ENCODE measurements at places on chromosomes 12 and 14.

- DNase-seq, result peak; percentile 35
Measured at GRCh38 chr14:75307700-75308379, 29.2 kb downstream of the FOS start.

- no peak for DNase-seq
Measured at GRCh38 chr14:75822522-75823141, 159.2 kb downstream of the TGFB3 start.

GRCh38 chr14:78398216-78398615, 228.0 kb downstream of the NRXN3 start:
- no peak for DNase-seq

DNA sequence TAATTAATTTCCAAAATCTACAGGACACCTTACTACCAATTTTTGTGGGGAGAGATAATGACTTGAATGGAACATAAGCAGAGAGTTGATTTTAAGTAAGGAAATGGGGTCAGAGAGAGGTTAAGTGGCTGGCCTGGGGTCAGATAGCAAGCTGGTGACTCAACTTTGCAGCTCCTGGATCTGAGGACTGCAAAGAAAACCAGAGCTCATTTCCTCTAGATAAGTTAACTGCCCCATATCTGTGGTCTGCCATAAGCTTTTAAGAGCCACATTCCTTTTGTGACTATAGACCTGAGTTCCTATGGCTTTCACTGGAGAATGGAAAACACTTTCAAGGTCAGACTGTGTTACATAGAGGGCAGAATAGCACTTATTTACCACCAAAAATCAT, 201.2 kb upstream of the PRICKLE1 start:
- no peak for DNase-seq

GRCh38 chr12:100942984-100943749, 148.6 kb downstream of the ANO4 start:
- DNase-seq, result no peak

- no peak for DNase-seq
Measured at GRCh38 chr14:100504372-100505078, 82.7 kb downstream of the BEGAIN start.

DNA sequence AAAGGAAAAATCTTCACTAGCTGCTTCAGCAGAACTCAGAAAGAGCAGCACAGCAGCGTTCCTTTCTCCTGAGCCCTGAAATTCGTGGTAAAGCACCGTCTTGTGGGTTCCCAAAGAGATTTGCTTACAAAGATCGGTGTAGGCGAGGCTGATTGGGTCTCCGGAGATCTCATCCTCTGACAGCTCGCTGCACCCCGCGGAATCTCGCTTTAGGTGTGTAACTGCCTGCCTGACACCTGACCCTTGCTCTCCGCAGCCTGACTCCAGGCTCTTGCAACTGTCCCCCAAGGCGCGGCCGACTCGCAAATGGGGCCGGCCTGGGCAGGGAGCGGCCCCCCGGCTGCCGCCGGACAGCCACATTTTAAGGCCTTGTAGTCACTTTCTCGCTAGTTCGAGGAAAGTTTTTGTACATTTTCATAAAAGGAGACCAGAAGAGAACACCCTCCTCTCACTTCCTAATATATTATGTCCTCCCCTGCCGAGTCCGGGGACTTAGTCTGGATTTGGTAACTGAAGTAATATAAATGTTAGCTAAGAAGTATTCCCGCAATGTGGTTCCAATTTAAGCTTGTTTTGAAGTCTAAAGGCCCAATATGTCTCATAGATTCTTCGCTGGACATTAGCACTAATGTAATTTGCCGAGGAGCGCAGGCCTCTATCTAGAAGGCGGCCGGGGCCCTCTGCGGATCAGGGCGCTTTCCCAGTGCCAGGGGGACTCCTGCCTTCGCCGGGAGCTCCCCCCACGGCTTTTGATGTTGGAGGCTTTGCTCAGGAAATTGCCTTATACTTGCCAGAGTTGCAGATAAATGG, 177.3 kb upstream of the CDKN3 start:
- no peak for DNase-seq

DNA sequence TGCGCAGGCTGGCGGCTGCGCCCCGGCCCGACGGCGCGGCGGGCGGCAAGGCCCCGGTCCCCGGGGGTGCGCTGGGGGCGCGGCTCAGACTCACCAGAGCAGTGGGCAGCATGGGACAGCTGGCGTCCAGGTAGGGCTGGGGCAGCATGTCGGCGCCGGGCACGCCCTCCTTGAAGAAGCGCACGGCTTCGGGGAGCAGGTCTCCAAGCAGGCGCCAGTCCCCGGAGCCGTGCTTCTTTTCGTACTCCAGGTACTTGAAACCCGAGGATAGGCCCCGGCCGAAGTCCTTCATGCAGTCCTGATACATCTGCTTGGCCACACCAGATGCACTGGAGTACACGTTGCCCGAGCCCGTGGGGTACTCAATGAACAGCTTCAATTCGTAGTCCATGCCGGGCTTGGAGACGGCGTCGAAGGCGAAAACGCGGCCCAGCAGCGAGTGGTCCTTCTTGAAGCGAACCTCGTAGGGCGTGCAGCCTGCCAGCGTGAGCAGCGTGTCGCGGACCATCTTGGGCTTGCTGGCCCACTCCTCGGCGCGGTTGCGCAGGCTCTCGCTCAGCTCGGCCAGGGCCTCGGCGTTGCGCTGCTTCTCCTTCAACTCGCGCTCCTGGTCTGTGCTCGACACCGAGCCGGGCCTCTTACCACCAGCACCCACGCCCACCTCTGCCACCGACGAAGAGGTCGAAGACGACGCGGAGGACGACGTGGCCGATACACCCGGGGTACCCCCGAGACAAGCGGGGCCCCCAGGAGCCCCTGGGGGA, 2.2 kb downstream of the IRF2BPL start:
- no peak for DNase-seq

- DNase-seq, result no peak
Measured at GRCh38 chr14:60184905-60185555, 19.8 kb upstream of the DHRS7 start.

DNA sequence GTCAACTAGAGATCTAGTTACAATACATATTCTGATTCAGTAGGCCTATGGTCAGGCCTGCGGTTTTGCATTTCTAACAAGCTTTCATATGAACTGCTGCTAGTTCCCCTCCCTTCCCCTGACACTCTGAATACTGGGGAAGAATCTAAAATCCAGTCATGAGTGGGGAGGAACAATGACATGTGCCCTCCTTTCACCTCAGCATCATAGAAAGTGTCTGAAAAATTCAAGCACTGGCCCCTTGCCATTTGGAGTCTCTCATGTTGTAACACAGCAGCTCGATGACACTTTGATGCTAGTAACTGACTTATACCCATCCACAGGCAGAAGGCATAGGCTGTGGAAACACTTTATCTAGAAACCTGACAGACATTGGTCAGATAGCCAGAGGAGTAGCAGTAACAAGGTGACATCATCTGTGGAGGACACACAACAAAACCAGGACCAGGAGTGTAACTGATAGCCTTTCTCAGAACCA, 161.9 kb upstream of the RASSF8 start:
- DNase-seq, result no peak

DNA sequence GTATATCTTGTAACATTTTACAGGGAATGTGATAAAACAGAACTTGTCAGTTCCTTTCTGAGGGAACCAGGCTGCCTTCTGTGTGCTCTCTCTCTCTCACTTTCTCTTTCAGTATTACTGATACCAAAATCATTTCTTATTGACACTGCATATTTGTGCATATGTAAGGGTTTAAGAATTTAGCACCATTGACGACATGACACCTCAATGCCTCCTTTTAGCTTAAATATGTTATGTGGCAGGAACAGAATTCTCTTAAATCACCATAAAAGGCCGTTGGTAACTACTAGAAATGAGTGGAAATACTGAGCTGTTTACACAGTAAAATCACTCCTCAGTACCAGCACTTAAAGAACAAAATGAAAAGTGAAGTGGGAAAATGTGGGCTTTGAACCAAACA, 457.7 kb upstream of the SYT1 start:
- no peak for DNase-seq

DNA sequence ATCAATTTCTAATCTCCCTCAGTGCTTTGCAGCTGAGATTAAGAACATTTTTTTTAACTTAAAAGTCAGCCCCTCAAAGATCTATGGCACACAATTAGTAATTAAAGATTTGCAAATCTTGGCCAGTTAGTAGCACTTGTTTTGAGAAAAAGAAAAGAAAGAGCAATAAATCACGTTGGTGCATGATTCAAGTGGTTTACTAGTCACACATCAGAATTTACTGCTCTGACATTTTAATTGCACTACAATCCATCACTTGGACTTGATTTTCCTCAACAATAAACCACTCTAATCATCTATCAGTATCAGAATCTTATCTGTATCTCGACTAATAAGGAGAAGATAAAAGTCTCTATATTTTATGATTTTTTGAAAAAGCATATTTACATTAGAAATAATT, 154.3 kb downstream of the HELB start:
- DNase-seq, result no peak

- no peak for DNase-seq
Measured at GRCh38 chr14:80325112-80325511, 113.8 kb upstream of the DIO2 start.

GRCh38 chr12:117279606-117280005, 81.8 kb downstream of the NOS1 start:
- no peak for DNase-seq

DNA sequence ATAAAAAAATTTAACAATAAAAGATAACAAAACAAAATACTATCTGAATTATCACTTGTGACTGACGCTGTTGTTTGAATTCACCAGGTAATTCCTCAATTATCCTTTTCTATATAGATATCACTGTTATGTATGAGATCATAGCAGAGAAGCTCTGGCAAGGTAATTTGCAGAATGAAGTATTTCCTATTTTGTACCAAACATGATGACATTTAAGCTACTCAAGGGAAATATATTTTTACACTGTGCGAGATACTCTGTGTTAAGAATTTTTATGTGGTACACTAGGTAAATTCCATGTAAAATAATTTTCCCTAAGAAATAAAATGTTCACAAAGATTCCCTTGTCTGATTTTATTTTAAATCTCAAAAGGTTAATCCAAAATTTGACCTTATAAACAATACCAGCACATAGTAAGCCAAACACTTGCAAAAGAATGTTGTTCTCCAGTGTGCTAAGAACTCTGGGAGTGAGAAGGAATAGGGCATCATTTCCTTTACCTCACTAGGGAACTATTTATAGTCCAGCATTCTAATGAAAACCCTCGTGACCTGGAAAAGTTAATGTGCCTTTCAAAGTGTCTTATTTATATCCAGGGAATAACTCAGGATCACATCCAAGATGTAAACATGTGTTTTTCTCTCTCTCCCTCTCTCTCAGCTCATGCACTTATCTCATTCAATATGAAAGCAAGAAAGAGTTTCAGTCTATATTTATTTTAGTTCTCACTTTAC, 115.2 kb upstream of the RAP1B start:
- no peak for DNase-seq

GRCh38 chr12:23473071-23473470, 476.4 kb downstream of the SOX5 start:
- DNase-seq, result no peak

- DNase-seq, result no peak
Measured at GRCh38 chr12:77494296-77494695, 336.4 kb upstream of the NAV3 start.

GRCh38 chr12:56760460-56760859, 2.7 kb upstream of the HSD17B6 start:
- DNase-seq, result no peak

- DNase-seq, result no peak
Measured at GRCh38 chr14:104935955-104936354, 11.3 kb downstream of the PLD4 start.

GRCh38 chr14:70032447-70032846, 153.2 kb downstream of the SMOC1 start:
- DNase-seq, result no peak

GRCh38 chr12:90757957-90758356, 197.0 kb downstream of the CCER1 start:
- DNase-seq, result no peak

DNA sequence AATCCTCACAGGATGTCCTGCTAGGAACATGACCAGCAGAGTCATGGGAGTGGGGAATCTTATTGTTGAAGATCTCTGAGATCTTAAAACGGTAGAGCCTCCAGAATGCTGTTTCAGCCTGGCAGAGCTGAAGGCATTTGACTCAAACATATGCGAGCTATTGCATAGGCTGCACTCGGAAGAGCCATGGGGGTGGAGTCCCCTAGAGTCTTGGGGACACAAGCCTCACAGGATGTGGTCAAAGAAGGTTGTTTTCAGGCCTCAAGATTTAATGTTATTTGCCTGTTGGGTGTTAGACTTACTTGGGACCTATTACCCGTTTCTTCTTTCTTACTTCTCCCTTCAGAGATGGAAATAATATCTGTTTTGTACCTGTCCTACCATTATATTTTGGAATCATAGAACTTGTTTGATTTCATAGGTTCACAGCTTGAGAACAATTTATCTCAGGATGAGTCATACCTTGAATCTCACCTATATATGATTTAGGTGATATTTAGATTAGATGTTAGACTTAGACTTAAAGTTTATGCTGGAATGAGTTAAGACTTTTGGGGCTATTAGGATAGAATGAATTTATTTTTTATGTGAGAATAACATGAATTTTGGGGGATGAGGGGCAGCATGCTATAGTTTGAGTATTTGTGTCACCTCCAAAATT, 172.2 kb upstream of the ATP2B1 start:
- peak; percentile 37 for DNase-seq

DNA sequence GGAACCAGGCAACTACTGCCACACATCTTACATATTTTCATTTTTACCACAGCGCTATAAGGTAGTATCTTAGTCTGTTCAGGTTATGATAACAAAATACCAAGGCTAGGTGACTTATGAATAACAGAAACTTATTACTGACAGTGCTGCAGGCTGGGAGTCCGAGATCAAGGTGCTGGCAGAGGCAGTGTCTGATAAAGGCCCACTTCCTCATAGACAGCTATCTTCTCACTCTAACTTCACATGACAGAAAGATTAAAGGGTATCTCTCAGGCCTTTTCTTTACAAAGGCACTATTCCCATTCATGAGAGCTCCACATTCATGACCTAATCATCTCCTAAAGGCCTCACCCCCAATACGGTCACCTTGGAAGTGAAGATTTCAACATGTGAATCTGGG, 59.8 kb upstream of the MDM1 start:
- DNase-seq, result no peak

DNA sequence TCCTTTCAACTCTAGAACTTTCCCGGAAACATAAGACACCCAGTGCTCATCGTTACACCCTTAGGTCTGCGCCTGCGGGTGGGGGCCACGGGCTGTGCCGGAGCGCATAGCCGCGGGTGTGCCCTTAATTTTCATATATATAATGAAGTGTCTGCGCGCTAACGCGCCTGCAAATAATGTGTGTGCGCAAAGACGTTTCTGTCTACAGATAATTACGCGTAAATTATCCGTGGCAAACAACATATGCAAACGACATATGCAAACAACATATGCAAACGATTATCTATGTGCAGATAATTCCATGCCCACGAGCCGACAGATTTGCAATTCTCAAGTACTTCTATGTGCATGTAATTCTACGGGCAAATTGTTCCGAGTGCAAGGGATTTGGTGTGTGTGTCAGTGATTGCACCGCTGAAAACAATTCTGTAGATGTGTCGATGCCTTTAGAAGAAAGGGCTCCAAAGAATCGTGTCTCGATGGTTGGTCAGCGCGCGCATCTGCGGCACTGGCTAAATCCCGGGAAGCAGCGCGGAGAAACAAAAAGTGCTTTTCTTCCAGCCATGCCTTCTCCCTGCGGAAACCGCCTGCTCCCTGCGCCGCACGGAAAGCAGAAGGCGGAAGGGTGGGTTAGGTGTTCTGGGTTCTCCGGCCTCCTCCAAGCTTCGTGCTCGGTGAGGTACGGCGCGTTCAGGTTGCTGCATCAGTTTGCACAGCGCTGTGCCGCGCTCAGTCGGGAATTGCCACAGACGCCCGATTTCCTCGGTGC, 34.5 kb upstream of the TBX5 start:
- DNase-seq, result no peak

Measured in GM18507 (cell line).